NCI-H1436 (cell line): ENCODE measurements at places on chromosomes 13 and 19.
A peak's percentile ranks its signal among the peaks of the same experiment; 100 is the strongest.

DNA sequence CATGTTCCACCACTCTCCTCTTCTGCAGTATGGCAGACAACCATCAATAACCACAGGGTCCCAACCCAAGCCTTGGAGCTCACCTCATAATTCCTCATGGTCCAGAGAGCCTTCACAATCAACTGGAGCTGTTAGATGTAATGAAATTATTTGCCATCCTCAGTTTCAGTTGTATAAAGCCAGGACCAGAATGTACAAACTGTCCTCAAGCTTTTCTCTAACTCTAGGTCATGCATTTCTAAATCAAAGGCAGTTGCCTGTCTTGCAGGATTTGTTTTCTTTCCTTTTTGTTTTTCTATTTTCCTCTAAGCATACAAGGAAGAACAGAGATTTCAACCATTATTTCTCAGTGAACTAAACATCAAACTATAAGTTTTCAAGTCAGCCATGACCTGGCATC is 182.5 kb upstream of the SERP2 start:
- no peak for DNase-seq

DNA sequence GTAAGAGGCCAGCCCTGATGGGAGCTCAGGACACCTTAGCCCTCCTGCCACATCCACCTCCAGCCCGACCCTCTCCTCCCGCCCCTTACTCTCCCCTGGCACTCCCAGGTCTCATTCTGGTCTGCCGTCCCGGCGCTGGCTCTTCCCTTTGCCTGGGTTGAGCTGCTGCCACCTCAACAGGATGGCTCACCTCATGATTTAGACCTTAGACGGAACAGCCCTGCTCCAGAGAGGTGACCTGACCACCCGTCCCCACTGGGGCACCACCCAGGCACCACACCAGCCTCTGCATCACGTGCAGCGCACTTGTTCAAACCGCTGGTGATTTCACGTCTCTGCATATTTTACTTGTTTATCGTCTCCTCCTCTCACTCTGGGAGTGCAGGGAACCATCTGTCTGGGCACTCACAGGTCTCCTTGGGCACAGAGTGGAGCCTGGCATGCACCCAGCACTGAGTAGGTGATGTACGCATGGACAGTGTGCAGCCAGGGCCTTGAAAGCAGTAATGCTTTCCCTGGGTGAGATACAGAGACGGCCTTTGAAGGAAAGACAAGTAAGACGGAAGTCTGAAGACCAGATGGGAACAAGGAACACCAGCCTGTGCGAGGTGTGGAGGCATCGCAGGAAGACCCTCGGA is 183.1 kb downstream of the KATNAL1 start:
- DNase-seq, result no peak

DNA sequence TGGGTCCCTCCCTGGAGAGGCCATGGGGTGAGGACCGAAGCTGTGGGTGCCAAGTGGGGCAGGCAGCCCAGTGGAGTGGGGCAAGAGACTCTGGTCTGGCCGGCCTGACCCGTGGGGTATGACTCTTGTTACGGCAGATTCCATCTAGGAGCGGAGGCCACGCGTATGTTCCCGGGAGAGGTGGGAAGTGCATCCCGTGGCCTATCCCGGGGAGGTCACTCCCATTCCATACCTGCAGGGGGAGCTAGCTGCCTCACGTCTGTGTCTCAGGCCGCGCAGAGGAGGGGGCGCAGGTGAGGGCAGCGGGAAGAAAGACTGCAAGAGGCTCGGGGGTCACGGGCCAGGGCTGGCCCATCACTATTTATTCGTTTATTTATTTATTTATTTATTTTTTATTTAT is 4.9 kb downstream of the CSNK1G2 start:
- peak; percentile 11 for DNase-seq

DNA sequence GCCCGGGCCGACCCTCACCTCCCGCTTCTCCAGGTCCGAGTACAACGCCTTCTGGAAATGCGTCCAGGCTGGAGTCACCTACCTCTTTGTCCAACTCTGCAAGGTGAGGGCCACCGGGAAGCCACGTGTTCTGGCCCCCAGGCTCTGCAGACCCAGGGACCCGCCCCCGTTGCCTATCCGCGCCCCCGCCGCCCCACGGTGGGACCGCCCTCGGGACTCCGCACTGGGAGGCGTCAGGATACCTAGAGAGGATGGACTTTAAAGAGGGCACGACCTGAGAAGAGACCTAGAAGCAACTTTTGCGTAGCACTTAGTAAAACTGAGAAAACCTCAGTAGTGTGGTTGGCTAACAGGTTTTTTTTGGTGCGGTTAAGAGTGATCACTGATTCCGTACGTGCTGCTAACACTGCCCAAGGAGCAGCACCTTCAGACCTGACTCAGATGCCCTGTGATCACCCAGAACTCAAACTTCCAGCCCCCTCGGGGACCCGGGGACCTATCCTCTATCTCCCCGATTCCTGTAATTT is 492 bp downstream of the TMEM147 start:
- DNase-seq, result no peak

GRCh38 chr19:46755853-46756543 is 9.7 kb upstream of the STRN4 start:
- DNase-seq, result no peak

- DNase-seq, result no peak
Observed at GRCh38 chr13:95035311-95036109, 265.7 kb downstream of the ABCC4 start.

DNA sequence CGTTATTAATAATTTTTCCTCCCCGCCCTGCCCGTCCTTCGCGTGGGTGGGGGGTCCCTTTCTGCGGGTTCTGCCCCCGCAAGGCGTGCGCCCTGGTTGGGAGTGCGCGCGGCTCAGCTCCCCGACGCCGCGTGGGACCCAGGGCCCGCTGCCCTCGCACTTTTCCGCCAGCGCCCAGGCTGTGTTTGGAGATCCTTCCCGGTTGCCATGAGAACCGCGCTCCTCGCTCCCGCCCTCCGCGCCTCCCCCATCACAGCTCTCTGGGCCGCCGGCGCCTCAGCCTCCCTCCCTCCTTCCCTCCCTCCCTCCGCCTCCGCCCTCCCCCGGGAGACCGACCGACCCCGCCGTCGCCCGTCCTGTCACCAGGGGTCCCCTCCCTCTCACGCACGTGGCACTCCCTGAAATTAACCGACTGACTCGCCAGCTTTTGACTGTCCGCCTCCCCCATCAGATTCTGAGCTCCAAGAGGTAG is 2.4 kb upstream of the SSBP4 start:
- peak; percentile 91 for DNase-seq

- no peak for DNase-seq
Observed at GRCh38 chr19:16385296-16385695, 60.7 kb downstream of the KLF2 start.

DNA sequence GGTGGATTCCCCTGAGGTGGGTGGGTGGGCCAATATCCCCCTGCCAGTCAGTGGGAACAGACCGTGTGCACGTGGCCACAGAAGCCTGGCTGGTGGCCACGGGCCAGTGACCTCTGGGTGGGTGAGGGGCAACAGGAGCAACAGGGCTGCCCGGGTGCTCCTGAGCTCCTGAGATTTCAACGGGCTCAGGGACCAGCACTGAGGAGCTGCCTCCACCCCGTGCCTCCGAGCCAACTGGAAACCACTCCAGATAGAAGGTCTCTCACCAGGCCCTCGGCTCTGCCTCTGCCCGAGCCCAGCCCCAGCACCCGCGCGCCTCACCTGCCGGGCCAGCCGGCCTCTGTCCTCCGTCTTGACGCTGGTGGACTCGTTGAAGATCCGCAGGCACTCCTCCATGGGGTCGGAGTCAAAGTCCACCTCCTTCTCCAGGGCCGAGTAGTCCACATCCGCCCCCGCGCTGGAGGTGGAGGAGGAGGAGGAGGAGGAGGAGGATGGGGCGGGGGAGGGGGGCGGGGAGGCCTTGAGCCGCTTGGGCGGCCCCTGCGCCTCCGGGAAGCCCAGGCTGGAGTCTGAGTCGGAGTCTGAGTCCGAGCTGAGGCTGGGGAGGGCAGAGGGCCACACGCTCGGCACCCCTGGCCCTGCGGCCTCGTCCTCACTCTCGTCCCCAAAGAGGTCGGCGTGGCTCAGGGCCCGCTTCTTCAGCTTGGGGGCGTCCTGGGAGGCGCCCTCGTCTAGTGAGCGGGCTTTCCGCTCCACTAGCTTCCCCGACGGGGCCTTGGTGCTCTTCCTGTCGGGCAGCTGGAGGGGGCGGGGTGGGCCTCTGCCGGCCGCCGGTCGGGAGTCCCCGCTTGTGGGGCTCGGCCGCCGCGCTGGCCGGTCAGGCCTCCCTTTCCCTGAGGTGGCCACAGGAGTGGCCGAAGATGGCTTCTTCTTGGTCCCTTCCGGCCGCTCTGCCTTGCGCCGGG is 14.8 kb upstream of the ATP8B3 start:
- DNase-seq, result no peak

- DNase-seq, result no peak
Observed at GRCh38 chr13:74062933-74063332, 71.3 kb downstream of the KLF12 start.

DNA sequence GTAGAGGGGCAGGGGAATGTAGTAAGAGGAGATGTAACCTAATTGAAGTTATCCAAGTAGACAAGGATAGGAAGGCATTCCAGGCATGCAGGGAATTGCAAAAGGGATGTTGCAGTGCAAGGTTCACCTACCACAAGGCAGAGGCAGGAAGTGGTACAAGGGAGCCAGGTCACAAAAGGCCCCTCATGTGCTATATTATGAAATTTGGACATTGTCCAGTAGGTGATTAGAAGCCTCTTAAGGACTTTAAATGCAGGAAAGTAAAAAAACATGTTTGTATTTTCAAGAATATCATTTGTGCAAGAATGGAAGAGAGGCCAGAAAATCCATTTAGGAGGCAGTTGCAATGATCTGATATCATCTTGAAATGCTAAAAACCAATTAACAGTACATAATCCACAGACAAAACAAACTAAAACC is 111.4 kb downstream of the FRY start:
- no peak for DNase-seq

GRCh38 chr13:94860981-94861407 is 148.6 kb upstream of the SOX21 start:
- no peak for DNase-seq

DNA sequence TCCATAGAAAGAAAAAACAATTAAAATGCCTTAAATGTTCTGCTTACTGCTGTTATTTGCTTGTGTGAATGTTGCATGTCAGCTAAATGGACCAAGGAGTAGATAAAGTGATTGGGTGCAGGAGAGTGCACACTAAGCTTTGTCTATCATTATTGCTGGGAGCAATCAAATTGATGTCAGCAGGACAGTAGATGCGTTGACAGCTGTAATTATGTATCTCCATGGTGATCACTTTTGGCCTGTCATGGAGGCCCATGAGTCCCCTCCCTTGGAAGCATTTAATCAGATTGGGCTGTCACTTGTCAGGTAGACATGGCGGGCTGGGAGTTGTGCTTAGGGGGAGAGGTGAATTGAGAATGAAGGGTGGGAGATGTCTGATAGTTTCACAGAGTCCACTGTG is 215.3 kb downstream of the PCCA start:
- DNase-seq, result no peak

GRCh38 chr19:10318807-10319682 is 3.2 kb upstream of the FDX2 start:
- DNase-seq, result no peak

- no peak for DNase-seq
Observed at GRCh38 chr19:42271045-42271419, 2.0 kb downstream of the CIC start.

DNA sequence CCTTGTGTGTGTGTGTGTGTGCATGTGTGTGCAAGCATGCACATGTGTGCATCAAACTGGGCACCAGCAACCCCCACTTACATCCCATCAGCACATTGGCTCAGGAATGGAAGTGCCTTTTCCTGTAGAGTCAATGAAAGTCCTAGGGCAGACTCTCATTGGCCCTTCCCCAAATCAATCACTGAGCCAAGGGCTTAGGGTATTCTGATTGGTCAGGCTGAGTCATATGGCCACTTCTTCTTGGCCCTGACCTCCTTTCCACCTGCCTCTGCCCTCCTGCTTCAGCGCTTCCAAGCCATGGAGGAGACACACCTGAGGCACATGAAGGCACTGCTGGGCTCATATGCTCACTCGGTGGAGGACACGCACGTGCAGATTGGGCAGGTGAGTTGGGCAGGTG is 20.9 kb downstream of the FCHO1 start:
- no peak for DNase-seq
